ENCODE measurements at places on chromosomes 12 and 14.

DNA sequence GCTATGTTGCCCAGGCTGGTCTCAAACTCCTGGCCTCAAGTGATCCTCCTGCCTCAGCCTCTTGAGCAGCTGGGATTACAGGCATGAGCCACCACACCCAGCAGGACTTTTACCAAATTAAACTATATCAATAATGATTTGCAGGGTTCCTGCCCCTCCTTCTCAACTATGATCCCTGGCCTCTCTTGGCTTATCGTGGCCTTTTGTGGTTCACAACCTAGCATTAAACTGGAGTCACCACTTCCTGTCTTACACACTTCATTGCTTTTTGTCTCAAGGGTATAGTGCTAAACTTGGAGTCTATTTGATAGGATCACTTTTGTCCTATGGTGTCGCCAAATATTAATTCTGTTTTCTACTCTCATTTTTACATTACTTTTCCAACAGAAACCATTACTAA lies 64.5 kb downstream of the SEC23A start:
- no peak for DNase-seq

DNA sequence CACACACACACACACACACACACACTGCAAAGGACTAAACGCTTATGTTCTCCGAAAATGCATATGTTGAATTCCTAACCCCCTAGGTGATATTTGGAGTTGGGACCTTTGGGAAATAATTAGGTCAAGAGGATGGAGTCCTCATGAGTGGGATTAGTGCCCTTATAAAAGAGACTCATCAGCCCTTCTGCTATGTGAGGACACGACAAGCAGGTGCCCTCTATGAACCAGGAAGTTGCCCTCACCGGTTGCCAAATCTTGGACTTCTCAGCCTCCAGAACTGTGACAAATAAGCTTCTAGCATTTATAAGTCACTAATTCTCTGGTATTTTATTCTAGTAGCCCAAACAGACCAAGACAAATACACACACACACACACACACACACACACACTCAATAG lies 20.7 kb upstream of the TCP11L2 start:
- DNase-seq, result no peak

- DNase-seq, result no peak
These were observed 283.3 kb upstream of the FAR2 start for GRCh38 chr12:28865776-28866175.

DNA sequence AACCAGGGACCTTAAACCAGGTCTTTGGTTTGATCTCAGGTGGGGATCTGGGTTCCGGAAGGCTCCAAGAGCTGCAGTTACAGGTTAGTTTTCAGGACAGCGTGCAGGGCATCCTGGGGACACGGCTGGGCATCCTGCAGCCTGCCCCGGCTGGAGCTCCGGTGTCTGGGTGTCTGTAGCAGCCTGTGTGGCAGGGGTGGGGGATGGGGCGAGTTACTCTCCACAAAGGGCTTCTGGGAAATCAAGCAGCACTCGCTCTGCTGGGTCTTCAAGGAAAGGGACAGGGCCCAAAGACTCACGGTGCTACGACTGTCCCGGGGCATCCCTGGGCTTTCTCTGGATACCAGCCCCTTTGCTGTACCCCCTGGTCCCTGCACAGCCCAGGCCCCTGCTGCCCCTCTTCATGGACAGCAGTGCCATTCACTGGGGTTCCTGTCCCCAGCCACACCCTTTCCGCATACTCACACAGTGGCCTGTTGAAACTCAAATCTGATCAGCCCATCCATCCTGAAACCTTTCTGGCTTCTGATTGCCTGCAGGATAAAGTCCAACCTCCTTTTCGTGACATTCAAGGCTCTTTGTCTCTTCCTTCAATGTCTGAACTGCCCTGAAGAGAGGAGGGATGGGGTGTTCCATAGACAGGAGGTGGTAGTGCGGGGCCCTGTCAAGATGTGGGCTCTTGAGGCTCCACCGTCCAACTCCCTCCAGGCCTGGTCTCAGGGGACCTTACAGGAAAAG lies 22.2 kb upstream of the PPP1R13B start:
- no peak for DNase-seq

- DNase-seq, result no peak
These were observed 73.5 kb downstream of the ARF6 start for GRCh38 chr14:49966304-49966809.

DNA sequence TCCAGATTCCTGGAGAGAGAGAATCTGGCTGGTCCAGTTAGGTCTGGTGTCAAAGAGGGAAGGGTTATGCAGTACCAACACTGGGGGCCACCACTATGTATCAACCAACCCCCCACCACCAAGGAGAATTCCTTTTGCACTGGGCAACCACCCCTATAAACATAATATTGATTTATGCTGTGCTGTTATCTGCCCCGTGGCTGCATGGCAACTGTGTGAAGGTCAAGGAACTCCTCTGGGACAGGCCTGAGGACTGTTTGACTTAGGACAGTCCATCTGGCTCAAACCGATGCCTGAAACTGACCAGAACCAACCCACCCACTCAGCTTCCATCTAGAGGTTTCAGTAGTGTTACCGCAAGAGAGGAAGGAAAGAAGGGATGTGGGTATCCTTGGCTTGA lies 20.5 kb downstream of the PLEKHH1 start:
- DNase-seq, result no peak

DNA sequence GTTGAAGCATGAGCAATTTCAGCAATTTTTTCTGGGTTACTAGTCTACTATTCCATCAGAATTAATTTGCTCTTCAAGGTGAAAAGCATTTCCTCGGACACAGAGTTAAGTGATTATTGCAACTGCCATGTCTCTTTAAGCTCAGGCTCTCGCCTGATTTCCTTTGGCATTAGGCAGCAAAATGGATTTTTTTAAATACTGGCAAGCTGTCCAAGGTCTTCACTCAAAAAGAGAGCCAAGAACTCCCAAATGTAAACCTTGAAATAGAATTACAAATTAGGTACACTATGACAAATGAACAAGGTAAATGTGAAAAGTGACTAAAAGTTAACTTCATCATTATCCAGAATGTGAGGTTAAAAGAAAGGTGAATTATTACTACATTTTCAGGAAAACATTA lies 111.9 kb downstream of the GARIN6 start:
- DNase-seq, result no peak

GRCh38 chr12:67377541-67377940 lies 108.4 kb downstream of the CAND1 start:
- no peak for DNase-seq

GRCh38 chr12:9786726-9787717 lies 26.3 kb upstream of the CD69 start:
- DNase-seq, result no peak

- no peak for DNase-seq
These were observed 15.7 kb downstream of the SGPP1 start for GRCh38 chr14:63712123-63712522.

GRCh38 chr12:110906083-110906482 lies 14.3 kb downstream of the MYL2 start:
- no peak for DNase-seq

DNA sequence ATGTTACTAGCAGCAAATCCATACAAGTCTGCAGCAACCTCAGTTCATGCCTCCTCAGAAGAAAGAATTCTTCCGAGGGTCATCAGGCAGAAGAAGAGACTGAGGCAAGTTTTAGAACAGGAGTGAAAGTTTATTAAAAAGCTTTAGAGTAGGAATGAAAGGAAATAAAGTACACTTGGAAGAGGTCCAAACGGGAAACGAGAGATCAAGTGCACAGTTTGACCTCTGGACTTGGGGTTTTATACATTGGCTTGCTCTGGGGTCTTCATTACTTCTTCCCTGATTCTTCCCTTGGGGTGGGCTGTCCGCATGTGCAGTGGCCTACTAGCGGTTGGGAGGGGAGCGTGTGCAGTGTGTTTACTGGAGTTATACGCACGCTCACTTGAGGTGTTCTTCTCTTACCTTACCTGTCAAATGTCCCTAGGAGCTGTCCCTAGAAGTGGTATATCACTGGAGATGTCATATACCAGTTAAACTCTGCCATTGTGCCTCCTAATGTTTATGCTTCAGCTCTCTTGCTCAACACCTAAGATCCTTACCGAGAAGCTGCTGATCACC lies 372.8 kb upstream of the KITLG start:
- no peak for DNase-seq

- DNase-seq, result no peak
These were observed 101.3 kb downstream of the WIF1 start for GRCh38 chr12:65019696-65020234.

- DNase-seq, result no peak
These were observed 70.9 kb downstream of the TRIM9 start for GRCh38 chr14:51023964-51024363.

GRCh38 chr14:97538749-97539410 lies 741.7 kb downstream of the VRK1 start:
- DNase-seq, result no peak

GRCh38 chr12:121943926-121944325 lies 25.5 kb downstream of the CFAP251 start:
- DNase-seq, result no peak

DNA sequence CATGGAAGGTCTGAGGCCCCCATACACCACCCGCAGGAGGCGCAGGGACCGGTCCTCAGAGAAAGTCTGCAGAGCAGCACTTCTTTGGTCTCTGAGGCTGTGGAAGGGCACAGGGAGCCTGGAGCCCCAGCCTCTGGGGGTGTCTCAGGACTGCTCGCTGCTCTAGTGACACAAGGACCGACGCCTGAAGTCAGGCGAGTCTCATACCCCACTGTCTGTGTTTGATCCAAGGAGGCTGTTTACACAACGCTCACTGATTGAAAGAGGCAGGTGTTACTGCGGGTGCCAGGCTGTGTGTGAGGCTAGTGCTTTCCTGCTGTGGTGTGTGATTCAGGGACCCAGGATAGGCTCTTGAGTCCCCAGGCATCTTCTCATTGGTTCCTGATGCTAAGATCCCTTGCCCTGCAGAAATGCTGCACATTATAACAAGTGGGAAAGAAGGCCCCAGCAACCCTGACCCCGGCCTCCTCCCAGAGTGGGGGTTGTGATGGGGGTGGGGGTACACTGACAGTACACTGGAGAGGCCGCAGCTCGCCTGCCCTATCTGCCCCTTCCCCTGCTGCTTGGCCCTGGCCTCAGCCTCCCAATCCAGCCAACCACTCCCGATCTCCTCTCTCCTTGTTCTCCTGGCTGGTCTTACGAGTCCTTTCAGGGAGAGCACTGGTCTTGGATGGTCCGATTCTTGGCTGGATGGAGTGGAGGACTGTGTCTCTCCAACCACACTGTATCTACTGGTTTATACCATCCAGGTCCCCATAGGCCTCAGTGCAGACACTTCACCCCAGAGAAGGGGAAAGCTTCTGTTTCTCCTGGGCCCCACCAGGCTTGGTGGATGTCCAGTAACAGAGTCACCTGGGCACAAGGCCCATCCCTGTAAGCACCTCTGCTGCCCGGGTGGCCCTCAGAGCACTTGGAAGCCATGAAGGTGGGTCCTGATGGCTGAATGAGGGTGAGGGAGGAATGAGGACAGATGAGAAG lies 6.6 kb downstream of the CACNA2D4 start:
- no peak for DNase-seq

- no peak for DNase-seq
These were observed 11.8 kb upstream of the PAPLN start for GRCh38 chr14:73225496-73225895.

GRCh38 chr12:4286228-4286627 lies 12.7 kb downstream of the CCND2 start:
- no peak for DNase-seq

DNA sequence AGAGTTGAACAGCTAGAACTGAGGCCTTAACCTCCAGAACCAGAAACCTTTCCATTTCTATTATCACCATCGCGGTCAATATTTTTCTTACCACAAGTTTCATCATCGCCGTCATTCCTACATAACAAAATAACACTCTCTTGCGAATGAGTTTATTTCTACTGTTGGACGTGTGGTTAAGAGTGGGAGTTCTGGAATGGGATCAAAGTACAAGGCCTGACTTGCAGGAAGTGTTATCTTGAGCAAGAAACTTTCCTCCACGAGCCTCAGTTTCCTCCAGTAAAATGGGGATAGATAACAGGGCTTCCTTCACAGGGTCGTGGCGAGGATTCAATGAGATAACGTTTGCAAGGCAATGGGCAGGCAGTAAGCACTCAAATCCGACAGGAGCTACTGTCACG lies 652 bp downstream of the SART3 start:
- no peak for DNase-seq

- DNase-seq, result no peak
These were observed 7.8 kb downstream of the GALNT6 start for GRCh38 chr12:51383269-51383905.

- DNase-seq, result no peak
These were observed 70.1 kb downstream of the PRKD1 start for GRCh38 chr14:29857551-29857950.

- DNase-seq, result no peak
These were observed 1.4 kb downstream of the ETNK1 start for GRCh38 chr12:22626406-22626805.

GRCh38 chr14:32004300-32004699 lies 72.8 kb upstream of the ARHGAP5 start:
- DNase-seq, result no peak

GRCh38 chr12:31651893-31652521 lies 7.5 kb upstream of the ETFBKMT start:
- DNase-seq, result no peak

- DNase-seq, result no peak
These were observed 55.1 kb downstream of the SERPINA10 start for GRCh38 chr14:94237983-94238382.

GRCh38 chr12:13387101-13387500 lies 190.6 kb downstream of the EMP1 start:
- no peak for DNase-seq

DNA sequence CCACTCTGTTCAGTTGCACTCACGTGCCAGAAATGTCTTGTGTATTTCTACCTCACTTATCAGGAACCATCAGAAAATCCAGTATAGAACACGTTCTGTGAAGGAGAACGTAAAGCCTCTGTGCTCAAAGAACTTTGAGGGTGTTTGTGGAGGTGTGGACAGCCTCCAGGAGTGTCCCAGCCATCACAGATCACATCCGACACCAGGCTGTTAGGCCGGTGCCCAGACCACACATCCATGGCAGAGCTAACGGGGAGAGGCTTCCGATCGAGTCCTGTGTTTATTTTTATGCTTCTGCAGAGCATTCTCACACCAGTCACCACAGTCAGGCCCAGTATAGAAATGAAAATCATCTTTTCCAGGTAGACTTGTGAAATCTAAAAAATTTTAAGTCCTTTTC lies 53.6 kb downstream of the TPCN1 start:
- DNase-seq, result no peak

- DNase-seq, result no peak
These were observed at the start of gene RASSF8 for GRCh38 chr12:25958428-25959070. TSS of gene RASSF8 (plus strand) at chr12:25958682. CDS start at chr12:26055344, 96,662 bp downstream.

DNA sequence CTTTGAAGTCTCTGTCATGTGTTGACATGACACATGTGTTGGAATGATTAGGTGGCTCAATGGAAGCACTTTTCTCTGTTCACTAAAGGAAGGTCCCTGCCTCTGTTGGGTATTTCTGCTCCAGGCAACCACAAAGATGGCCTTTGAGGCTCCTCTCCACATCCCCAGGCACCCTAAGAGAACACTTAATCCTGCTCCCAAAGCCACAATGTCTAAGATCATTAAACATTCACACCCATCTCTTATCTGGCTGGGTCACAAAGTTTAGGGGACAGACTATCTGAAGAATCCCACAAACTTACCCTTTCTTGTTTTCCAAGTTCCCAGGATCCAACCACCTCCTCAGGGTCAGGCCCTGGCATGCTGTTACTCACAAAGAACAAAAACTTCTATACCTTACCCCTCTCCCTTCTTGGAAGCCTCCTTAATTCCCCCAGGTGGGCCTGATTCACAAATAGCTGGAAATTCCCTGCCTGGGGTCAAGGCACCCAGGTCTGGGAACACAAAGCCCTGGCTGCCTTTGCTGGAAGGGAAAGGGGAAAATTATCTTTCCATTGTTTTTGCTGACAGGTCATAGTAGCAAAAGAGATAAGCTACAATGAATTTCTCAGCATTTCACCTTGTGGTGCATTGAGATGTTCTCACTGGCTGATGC lies 333.7 kb downstream of the PCNX1 start:
- no peak for DNase-seq

Measured in stimulated activated CD8-positive, alpha-beta memory T cell treated with anti-CD3 and anti-CD28 coated beads, Interleukin-2, amount 100 ng/mL, for 1 hour (primary cell).